ENCODE measurements at places on chromosomes 12 and 14.

GRCh38 chr12:48973531-48973930, 2.0 kb upstream of the WNT10B start:
- no peak for DNase-seq

- no peak for DNase-seq
These were observed 25.0 kb downstream of the VCPKMT start for GRCh38 chr14:50091240-50091913.

GRCh38 chr12:2649201-2650030, 145.4 kb upstream of the FKBP4 start:
- DNase-seq = no peak

DNA sequence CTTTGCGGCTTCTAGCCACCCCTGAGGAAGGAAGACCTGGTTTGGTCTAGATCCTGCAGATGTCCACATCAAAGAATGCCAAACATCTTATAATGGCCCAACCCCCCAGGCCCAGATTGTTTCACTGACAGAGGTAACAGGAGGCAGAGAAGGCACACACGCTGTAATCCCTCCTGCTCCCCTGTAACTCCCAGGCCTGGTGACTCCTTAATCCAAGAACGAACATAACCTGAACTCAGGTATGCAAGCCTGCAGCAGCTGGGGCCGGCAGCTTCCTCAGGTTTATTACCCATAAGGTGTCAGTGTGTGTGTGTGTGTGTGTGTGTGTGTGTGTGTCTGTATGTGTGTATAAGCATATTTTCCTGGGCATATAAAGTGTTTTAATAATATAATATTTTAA, 52.7 kb downstream of the ERH start:
- no peak for DNase-seq

GRCh38 chr12:48998497-48999353, 450 bp downstream of the DDN start:
- no peak for DNase-seq

GRCh38 chr14:22390824-22391461, 198.1 kb downstream of the DAD1 start:
- DNase-seq = no peak

DNA sequence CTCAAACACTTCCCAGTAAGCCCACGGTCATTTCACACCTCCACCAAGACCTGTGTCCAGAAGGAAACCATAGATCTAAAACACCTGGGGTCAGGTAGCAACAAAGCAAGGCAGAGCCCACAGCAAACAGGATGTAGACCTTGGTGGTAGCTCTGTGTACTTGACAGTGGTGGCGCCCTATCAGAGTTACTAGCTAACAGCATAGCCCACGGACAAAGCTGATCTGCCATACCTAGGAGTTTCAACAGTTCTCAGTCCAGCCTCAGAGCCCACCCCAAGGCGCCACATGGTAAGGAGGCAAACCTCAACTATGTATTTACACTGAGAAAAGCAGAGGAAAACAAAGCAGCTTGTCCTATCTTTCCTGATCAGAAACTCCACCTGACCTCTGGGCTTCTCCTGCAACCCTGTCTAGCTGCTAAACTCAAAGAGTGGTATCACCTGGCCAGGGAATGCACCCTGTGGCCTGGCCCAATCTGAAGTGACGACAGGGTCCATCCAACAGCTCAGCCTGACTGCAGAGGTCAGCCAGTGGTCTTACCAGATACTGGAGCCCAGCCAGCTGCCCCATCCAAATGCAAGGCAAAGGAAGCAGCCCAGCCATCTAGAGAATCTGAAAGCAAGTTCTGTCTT, 46.3 kb downstream of the STON2 start:
- no peak for DNase-seq

GRCh38 chr12:94191811-94192210, 43.4 kb downstream of the PLXNC1 start:
- DNase-seq = no peak

GRCh38 chr14:50725761-50726160, 57.7 kb upstream of the SAV1 start:
- no peak for DNase-seq

DNA sequence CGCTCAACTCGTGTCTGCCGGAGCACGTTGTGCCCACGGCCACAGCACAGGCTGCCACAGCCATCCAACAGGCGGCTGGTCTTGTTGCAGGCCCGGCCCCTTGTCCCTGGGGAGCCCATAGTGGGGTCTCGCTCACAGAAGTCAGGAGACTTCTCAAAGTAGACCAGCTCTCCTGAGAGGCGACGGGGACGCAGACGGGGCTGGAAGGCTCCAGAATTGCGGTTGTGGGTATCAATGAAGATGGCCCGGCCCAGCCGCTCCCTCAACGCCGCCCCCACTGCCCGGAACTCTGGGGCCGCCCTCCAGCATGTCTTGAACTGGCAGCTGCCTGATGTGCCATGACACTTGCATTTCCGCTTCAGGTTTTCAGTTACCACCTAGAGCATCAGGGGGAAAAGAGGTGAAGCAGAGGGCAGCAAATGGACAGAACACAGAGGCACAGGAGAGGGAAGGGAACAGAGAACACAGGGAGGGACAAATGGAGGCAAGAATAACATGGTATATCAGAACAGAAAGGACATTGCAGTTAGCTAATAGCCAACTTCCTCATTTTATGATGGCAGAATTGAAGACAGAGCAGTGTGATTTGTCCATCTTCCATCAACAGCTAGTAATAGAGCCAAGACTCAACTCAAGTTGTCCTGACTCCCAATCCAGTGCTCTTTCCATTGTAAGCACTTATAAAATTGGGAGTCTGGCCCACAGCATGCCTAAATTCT, 5.2 kb downstream of the WNT10B start:
- no peak for DNase-seq

DNA sequence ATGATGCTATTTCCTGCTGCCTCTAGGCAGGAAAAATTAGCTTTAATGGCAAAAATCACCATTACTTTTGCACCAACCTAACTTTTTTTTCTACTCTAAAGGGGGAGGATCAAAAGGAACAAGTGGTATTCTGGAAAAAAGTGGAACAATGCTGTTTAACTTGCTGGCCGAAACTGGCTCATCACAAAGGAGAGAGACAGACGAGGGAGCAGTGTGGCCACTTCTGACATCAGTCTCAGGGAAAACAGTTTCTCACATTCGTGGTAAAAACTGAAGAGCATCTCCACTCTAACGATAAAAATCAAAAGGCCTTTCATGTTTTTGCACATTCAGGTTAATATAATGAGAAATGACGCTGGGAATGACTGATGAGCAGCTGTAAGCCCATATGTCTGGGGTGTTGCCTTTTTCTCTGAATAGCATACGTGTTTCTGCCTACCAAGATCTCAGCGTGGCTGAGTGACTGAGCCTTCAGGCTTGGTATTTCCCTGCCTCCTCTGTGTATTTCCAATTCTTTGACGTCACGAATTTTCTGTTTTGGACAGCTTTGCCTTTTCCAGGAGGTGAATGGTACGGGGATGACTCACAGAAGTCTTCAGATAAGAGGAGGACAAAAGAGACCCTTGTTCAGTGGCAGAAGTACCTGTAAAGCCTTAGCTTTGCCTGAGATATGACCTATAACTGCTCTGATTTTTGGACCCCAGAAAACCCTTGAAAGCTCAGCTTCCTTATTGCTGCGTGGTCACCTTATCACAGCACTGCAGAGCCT, 358.8 kb downstream of the GLT1D1 start:
- no peak for DNase-seq

GRCh38 chr14:66133666-66134065, 352.5 kb upstream of the CCDC196 start:
- DNase-seq = no peak

DNA sequence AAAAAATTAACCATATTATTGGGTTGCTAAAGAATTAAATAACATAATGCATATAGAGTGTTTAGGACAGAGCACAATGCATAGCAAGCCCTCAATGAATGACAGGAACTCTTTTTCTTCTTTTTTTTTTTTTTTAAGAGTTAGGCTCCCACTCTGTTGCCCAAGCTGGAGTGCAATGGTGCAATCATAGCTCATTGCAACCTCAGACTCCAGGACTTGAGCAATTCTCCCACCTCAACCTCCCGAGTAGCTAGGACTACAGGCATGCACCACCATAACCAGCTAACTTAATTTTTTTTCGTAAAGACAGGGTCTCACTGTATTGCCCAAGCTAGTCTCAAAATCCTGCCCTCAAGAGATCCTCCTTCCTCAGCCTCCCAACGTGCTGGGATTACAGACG, 20.5 kb upstream of the MTERF2 start:
- DNase-seq = no peak
